Femur (tissue), 1 donor: ENCODE measurements at places on chromosomes 7 and 10.

DNA sequence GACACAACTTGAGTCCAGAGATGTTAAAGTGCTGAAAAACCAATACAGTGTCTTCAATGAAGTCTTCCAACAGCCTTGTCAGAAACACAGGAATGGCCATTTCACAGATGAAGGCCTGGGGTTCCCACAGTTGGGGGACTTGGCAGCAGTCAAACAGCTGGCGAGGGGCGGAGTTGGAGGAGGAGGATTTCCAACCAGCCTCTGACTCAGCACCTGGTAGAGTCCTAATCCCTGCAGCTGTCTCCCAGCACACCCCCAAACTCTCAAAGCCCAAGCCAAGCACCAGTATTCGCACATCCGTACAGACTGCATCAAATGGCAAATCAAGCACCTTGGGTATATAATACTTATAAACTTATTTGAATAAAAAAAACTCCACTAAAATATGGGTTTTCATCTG lies 28.0 kb downstream of the CTBP2 start:
- DNase-seq: peak; percentile 64

DNA sequence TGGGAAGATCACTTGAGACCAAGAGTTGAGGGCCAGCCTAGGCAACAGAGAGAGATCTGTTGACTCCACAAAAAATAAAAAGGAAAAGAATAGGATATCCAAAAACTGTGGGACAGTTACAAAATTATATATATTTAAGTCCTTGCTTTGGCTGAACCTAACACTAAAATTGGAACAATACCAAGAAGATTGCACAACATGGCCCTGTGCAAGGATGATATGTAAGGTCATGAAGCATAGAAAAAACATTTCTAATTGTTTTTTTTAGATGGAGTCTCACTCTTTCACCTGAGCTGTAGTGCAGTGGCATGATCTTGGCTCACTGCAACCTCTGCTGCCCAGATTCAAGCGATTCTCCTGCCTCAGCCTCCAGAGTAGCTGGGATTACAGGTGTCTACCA lies 139.0 kb downstream of the TPST1 start:
- no peak for DNase-seq

DNA sequence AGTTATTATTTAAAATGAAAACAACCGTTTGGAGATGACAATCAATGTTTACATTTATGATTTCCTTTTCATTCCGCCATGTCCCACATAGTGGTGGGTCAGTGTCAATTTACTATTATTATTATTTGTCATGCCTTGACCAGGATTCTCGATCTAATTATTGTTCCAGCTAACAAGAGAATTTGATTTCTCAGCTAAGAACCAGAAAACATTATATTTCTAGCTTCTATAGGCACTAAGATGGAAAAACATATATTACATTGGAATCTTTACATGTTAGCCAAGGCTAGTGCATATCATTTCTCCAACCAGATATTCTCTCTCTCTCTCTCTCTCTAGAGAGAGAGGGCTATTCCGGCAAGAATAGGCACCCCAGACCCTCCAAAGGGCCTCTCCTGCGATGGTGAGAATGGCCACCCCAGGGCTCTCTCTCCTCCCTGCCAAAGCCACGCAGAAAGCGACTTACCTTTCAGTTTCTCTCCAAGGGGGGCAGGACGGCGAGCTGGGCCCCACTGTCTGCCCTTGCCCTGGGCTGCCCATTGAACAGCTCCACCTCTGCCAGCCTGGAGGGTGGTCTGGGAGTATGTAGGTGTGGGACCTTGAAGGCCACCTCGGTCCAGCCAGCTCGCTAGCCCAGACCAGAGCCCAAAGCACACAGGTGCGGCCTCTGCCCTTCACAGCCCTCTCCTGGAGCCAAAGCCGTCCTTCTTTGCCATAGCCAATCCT lies 2.4 kb downstream of the HOXA3 start:
- no peak for DNase-seq

DNA sequence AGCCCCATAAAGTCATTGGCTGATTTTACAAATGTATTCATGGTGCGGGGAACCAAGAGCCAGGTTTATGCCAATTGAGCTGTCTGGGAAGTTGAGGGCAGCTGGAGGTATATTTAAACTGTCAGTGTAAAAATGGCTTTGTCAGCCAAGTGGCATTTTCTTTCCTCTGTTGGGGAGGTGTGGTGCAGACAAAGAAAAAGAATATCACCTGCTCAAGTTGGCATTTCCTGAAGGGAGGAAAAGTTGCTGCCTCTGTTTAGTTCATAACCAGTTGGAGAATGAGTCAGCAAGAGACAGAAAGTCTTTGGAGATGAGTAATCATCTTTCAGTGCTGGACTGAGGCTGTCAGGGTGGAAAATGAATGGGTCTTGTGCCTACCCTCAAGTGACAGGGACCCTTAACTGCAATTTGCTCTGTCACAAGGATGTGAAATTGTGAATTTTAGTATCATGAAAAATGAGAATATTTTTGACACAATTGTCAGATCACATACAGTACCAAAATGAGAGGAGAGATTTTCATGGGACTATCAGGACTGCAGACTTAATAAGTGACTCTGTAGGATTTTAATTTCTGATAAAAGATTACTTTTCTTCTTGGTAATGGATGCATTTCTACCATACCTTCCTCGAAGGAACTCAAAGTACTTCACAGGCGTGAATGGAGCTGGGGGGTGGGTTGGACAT lies 137.3 kb downstream of the ANLN start:
- no peak for DNase-seq

GRCh38 chr7:104524853-104525252 lies 196.4 kb downstream of the LHFPL3 start:
- DNase-seq: no peak

DNA sequence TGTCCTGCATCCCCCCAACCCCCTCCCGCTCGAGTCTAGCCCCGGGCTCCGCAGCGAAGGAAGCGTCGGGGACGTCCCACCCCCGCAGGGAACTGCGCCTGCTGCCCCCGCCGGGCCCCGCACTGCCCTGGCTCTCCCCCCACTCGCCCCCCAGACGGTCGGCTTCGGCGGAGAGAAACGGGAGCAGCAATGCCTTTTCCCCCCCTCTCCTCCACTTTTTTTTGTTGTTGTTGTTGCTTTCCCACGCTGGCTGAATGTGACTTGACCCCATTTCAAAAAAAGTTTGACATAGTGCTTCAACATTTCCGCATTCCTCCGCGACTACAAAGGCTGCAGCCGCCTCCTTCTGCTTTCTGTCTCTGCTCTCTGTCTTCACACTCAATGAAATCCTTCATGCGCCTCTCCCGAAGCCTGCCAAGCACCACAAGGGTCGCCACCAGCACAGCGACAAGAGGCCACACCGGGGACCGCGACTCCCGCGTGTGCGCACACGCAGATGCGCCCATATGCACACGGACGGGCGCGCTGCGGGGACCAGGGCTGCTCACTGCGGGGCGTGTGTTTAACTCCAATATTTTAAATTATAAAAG lies 1.0 kb downstream of the CDK6 start:
- peak; percentile 83 for DNase-seq

GRCh38 chr7:118839515-118839914 lies 615.0 kb downstream of the ANKRD7 start:
- DNase-seq: no peak

GRCh38 chr7:91164506-91164905 lies 99.7 kb upstream of the FZD1 start:
- peak; percentile 38 for DNase-seq

- DNase-seq: no peak
Measured at GRCh38 chr7:50682573-50682972, 100.1 kb downstream of the GRB10 start.
